Prostate gland (tissue), 2 donors: ENCODE measurements at places on chromosomes 11 and 22. TPM values are rescaled to one million over a fixed set of nuclear protein-coding genes. Genes with fewer than 3 reads are reported as not detected.

- DNase-seq: no peak
These were observed 960.0 kb upstream of the RAG2 start for GRCh38 chr11:37557990-37558389.

Gene PATE2
- total RNA-seq: not detected

DNA sequence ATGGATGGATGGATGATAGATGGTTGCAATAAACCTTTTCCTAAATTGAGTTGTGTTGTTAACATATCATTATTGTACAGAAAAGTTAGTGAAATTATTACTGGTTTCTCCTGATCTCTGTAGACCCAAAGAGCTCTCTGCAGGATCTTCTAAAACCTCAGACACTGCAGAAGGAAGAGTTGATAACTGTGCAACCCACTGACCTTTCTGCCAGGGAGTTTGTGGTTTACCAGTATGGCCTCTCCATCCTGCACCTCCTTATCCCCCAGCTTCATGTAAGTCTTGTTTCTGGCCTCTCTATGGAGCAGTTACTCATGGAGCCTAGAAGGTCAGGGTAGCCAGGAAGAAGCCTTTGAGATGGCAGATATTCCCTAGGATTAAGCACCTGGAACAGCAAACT is 45.6 kb downstream of the BTG4 start:
- DNase-seq: no peak

GRCh38 chr22:25555586-25555985 is 8.9 kb upstream of the GRK3 start:
- DNase-seq: no peak

DNA sequence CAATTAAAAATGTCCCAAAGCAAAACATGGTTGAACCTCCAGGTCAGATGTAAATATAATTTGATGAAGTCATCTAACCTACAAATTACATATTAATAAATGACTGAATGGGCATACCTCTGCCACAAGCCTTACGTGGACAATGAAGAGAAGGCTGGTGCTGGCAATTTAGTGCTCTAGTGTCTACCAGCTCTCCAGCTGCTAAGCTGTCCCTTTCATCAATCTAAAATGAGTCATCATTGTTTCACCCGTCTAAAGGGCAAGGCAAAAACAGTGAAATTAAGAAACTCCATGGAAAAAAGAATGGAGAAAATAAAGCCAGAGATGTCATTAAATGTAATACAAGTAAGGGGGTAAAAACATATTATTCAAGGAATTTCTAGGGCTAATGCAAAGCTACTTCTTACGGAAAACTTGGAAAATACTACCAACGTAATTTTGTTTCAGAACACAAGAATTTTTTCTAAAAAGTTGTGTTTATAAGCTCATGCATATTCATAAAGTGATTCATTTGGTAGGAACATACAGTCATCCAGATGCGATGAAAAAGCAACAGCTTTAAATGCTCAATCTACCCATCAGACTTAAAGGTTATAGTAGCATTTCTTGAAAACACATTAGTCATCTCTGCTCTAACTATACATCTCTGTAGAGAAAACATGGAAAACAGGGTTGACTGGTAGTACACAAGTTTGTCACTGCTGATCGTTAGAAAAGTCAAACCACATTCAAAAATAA is 71.5 kb downstream of the SIK3 start:
- no peak for DNase-seq

DNA sequence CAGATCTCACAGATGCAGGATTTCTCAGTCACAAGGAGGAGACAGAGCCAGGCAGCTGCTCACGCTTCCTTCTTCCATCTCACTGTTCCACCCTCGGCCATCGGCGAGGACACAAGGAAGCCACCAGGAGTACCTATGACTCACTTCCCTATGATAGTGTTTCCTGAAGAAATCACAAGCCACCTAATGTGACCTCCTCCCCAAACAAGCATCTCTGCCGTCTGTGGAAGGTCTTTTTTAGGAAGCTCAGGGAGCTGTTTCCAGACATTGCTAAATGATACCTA is 672.7 kb downstream of the TBC1D22A start:
- DNase-seq: no peak

Gene OR5T2
- not detected for total RNA-seq

DNA sequence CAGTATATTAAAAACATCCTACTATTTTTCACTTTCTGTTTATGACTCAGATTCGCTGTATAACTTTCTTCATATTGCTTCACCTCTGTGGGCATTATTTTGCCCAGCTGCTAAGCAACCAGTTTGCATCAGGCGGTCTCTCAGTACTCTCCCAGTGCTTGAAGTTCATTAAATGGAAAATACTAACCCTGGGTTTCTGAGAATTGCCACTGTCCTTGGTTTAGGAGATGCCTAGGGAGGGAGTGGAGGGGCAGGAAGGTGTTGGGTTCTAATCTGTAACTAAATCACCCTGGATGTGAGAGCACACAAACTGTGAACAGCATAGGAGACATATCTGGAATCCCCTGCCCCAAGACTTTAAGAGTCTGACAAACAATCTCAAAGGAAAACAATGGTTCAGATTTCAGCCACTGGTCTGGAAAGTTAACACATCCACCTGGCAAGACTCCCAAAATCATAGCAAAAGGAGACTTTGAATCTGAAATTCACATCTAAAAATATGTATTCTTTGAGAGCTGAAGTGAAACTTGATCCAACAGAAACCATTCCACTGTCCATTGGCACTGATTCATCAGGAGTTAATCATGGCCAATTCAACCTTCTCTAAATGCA is 540.0 kb downstream of the SOX6 start:
- no peak for DNase-seq

- DNase-seq: no peak
These were observed 112.3 kb downstream of the INSC start for GRCh38 chr11:15227011-15227410.

Gene C22orf15
- not detected for total RNA-seq

Gene CDCA5
- total RNA-seq: 2.3 TPM

GRCh38 chr11:133215596-133216230 is 316.6 kb downstream of the OPCML start:
- no peak for DNase-seq

- peak; percentile 100 for DNase-seq
These were observed at the start of gene STT3A for GRCh38 chr11:125592305-125593113. Gene STT3A (plus strand): TSS chr11:125592852. CDS start chr11:125595916, 3,064 bp downstream.

Gene OR2D2
- total RNA-seq: not detected

DNA sequence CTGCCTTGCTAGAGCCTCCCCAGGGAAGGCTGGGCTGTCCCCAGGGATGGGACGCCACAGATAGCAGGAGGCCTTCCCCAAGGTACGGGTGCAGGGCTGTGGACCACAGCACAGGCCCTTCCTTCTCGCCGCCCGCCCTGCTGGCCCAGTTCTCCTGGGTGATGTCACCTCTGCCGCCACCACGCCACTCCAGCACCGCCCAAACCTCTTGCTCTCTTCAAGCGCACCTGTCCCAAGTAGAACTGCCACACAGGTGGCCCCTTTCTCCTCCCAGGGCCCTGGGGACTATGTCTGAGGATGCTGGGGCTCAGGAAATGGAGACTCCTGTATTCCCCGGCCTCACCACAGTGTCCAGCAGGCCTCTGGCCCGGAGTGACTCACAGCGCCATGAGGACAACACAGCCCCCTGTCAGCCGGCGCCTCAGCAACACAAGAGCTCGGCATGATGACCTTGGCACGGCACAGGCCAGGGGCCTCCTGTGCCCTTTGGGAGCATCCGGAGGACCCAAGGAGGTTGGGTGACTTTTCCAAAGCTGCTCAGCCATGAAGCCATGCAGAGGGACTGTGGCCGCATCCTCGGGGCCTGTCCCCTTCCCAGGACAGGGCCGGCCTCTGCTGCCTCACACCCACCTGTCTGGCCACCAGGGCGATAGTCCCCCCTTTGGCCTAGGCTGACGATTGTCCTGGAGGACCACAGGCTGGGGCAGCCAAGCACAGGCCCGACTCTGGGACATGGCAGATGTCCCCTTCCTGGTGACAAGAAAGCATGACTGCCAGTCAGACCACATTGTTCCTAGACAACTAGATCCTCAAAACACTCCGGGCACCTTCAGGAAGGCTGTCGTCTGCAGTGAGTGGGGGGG is 1023.5 kb downstream of the BRD1 start:
- no peak for DNase-seq

DNA sequence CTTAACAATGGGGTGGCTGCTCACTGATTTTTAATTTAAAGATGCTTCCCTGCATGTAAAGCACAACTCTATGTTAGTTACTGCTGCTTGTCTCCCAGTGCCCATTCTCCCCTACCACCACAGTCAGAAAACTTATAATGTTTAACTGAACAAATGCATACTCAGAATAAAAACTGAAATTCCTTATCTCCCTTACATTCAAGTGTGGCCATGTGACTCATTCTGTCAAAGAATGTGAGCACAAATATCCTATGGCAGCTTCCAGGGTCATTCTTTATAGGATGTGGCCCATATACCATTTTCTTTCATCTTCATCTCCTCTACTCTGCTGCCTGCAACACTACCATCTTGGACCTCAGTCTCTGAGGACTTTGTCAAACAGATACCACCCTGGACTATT is 374.8 kb downstream of the DYNC2H1 start:
- DNase-seq: no peak

DNA sequence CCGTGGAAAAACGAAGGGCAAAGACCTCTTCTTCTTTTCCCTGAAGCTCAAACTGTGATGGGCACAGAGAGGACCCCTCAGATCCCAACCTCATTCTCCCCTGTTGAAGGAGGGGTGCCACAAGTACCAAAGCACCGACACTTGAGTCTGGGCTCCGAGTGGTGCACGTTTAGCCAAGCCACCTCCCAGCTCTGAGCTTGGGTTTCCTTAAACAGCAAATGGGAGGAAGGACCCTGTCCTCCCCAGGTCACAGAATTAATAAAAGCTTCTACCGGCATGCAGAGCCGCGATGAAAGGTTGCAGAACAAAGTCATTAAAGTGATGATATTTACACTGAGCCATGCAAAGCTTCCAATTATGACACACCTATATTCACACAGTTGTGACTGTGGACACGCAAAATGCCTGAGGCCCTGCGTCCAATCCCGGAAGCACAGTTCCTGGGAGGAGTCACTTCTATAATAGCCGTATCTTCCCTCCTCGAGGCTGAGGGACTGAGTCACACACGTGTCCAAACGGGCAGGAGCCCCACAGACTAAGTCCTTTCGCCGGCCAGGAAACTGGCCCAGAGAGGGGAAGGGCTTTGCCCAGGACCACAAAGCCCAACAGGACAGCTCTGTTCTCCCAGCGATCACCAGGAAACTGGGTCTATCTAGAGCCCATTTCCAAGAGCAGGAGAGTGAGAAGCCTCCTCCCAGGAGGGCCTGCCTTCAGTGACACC is 922 bp upstream of the CSNK1E start:
- peak; percentile 85 for DNase-seq

Gene OR4S2
- total RNA-seq: not detected
